Stimulated activated CD4-positive, alpha-beta T cell treated with anti-CD3 and anti-CD28 coated beads, Interleukin-2, amount 100 ng/mL, for 24 hours (primary cell): ENCODE measurements at places on chromosomes 12 and 14.

DNA sequence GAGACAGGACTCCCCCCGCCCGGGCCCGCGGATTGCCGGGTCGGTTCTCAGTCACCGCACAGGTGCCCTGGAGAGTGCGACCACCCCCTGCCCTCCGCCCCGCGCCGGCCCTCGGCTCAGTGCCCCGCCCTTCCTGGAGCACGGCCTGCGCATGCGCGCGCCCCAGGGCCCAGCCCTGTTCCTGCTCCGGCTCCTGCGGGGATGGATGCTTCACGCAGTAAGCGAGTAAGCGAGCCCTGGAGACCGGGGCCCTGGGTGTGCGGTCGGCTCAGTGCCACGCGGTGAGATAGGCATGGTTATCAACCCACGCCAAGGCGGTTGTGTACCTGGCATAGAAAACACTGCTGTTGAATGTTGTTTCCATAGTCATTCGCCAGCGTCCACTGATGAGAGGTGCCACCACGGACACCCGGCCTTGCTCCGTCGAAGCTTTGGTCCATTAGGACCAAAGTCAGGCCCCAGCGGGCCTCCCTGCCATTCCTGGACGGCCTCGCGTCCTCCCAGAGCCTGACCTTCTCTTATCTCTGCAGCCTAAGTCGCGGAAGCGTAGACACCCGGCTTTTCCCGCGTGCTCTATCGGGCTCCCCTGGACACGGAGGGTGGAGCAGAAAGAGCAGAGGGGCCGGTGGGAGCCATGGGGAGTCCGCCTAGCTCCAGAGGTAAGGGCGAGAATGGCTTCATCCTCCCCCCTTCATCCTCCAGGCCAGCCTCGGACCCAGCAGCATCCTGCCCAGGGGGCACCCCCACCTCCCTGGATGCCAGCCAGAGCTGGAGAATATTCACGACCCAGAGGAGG lies 90.6 kb downstream of the PAPOLA start:
- DNase-seq = peak; percentile 72

DNA sequence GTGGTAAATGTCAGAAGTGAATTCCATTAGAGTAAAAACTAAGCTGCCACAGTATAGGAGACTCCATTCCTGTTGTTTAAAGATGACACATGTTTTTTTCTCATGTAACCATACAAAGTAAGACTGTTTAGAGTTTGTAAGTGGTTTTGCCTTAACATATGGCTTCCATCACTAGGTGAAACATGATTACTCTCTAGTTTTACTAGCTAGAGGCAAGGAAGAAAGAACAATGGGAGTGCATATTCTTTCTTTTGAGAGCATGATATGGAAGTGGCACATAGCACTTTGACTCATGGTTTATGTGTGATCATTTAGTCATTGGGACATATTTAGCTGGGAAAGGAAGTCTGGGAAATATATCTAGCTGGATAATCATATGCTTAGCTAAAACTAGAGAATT lies 7.7 kb downstream of the ATF7IP start:
- DNase-seq = no peak

DNA sequence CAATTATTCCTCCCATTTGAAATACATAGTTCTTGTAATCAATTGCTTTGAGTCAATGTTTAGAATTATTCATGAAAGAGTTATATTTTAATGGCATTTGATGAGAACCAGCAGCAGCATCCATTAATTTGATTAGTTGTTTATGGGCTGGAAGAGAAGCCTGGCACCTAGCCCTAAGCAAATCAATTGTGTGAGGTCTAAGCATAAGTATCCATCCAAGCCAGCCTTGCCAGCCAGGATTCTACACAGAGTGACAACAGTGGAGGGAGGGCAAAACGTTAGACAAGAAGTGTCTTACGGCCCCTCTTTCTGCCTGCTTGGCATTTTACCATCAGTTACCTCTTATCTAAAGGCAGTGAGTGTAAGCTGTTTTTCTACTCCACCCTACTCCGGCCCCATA lies 478.5 kb downstream of the NELL2 start:
- DNase-seq = no peak

DNA sequence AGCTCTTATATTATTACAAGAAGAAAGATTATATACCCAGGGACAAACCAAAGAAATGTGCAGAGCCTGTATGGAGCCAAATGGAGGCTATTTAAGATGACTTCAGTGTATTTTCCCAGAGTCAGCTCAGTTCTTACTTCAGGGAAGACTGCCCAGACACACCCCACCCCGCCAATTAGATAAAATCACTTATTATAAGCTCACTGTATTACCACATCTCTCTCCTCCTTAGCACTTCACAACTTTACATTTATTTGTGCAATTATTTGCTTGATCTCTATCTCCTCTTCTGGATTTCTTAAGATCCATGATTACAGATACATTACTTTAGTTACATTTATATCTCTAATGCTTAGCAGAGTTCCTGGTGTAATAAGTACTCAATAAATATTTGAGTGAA lies 24.7 kb upstream of the WDR89 start:
- no peak for DNase-seq

DNA sequence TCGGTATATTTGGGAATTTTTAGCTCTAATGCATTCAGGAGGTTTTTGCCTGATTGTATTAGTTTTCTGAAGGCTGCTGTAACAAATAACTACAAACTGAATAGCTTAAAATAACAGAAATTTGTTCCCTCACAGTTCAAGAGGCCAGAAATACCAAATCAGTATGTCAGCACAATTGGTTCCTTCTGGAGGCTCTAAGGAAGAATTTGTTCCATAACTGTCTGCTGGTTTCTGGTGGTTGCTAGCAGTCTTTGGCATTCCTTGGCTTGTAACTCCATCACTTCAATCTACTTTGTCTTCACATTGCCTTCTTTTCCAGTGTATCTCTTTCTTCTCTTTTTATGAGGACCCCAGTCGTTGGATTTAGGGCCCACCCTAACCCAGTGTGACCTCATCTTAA lies 21.3 kb downstream of the TMTC3 start:
- DNase-seq = no peak

- DNase-seq = no peak
Measured at GRCh38 chr14:31200702-31200990, 6.9 kb downstream of the HECTD1 start.

GRCh38 chr12:89177802-89178395 lies 174.4 kb downstream of the DUSP6 start:
- no peak for DNase-seq

DNA sequence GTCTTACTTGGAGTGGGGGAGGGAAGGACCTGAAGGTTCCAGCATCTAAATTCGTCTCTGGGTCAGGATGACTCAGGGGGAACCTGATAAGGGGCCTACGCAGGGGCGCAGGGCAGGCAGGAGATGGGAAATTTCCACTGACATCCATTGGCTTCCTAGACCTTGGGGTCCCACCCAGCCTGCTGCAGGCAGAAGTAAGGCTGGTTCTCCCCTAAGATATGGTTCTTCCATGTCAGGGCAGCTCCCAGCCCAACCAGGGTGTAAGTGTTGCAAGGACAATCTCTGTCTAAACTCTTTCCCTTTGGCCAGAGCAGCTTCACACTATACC lies 2.1 kb upstream of the NDRG2 start:
- DNase-seq = no peak

- no peak for DNase-seq
Measured at GRCh38 chr14:44914849-44915248, 46.9 kb downstream of the KLHL28 start.

DNA sequence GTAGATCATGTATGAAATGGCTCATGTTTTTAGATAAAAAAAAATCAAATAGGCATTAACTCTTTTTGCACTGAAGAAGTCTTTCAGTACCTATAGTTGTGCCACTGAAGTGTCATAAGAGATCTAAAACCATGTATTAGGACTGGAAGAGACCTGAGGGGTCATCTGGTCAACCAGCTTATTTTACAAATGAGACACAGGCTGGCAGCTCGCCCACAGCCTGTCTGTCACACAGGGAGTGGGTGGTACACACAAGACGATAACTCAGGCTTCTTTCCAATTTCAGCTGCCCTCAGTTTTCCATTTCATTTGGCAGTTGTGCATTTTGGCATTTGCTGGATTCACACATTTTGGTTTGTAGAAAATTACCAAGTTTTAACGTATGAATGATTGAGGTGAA lies 34.7 kb downstream of the C12orf75 start:
- DNase-seq = no peak
